ENCODE measurements at places on chromosomes 12 and 14.
A peak's percentile ranks its signal among the peaks of the same experiment; 100 is the strongest.

- DNase-seq = no peak
Observed at GRCh38 chr14:98974113-98974512, 297.9 kb downstream of the BCL11B start.

- DNase-seq = peak; percentile 74
Observed at GRCh38 chr12:75816897-75817296, 214.7 kb downstream of the PHLDA1 start.

GRCh38 chr14:55976219-55976618 is 142.0 kb upstream of the PELI2 start:
- peak; percentile 8 for DNase-seq

GRCh38 chr12:3902921-3903320 is 29.7 kb upstream of the PARP11 start:
- DNase-seq = no peak

- no peak for DNase-seq
Observed at GRCh38 chr12:127275416-127275815, 991.6 kb upstream of the TMEM132C start.

GRCh38 chr12:58541300-58541690 is 379.0 kb downstream of the LRIG3 start:
- DNase-seq = peak; percentile 32

- DNase-seq = peak; percentile 89
Observed at GRCh38 chr14:50225067-50225973, 6.1 kb downstream of the SOS2 start.

- no peak for DNase-seq
Observed at GRCh38 chr14:51087031-51087441, 7.9 kb downstream of the TRIM9 start.

DNA sequence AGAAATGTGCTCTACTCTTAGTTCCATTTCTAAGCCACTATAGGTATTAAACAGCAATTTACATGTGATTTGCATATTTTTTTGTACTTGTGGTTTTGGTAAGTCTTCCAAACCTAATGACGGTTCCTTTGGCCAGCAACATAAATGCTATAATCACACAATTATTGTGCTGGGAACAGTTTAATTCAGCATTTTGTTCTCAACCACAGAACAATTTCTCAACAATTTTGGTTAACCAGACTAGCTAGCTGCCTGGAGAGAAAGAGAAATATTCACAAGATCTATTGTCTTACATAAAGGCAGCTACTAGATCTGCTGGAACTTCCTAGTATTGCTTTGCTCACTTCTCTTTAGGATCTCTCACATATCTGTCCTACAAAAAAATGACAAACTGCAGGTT is 265.3 kb downstream of the SOX5 start:
- no peak for DNase-seq

- DNase-seq = no peak
Observed at GRCh38 chr12:129819391-129819790, 84.4 kb downstream of the TMEM132D start.

DNA sequence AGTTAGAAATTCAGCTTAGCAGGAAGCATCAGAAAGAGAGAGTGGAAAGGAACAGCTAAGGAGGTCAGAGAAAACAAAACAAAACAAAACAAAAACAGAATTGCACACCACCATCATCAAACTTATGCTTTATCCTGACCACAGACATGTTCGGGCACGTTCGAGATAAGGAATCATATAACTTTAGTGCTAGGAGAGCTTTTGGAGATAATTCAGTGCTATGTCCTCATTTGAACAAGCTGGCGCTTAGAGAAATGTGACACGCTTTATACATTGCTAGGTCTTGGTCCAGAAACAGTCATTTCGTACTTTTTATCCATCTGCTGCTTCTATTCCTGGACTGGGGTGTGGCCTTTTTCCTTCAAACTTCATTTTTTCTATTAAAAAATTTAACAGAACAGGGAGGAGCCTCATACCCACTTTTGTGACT is 213.1 kb downstream of the PTPRO start:
- peak; percentile 47 for DNase-seq

GRCh38 chr12:29547864-29548263 is 50.4 kb upstream of the OVCH1 start:
- no peak for DNase-seq

GRCh38 chr14:40347675-40348074 is 915.4 kb upstream of the FBXO33 start:
- no peak for DNase-seq

- DNase-seq = peak; percentile 92
Observed at GRCh38 chr12:92602476-92602875, 100.3 kb upstream of the PLEKHG7 start.

DNA sequence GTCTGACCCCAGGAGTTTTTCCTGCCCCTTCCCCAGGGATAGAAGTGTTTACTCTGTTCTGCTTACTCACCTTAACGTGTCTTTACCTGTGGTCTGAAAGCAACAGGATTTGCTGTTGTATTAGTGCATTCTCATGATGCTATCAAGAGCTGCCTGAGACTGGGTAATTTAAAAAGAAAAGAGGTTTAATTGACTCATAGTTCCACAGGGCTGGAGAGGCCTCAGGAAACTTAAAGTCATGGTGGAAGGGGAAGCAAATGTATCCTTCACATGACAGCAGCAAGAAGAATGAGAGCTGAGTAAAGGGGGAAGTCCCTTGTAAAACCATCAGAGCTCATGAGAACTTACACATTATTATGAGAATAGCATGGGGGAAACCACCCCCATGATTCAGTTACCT is 240.4 kb downstream of the SNAPC1 start:
- DNase-seq = no peak

DNA sequence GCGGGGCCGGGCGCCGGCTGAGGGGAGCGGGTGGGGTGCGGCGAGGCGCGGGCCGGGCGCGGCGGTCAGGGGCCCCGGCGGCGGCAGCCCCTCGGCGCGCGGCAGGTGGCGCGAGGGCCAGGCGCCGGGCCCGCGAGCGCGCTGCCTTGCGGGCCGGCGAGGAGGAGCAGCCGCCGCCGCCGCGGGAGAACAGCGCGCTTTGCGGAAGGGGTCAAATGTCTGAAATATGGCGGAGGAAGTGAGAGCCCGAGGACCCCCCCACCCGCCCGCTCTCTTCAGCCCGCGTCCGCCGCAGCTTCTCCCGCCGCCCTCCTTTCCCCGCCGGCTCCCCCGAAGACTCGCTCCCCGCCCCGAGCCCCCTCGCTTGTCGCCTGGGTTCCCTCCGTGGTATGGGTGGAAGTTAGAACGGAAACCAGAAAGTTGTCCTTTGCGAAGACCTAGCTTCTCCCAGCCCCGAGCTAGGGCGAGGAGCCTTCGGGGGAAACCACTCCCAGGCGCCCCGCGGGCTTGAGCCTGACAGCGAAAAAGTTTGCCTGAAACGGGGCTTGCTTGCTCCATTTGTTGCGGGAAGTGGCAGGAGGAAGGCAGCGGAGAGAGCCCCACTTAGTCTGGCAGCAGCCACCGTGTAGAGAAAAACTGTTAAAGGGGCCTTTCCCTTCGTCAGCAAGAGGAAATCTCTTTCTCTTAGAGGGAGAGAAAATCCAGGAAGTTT is 551 bp downstream of the RAP1B start:
- DNase-seq = peak; percentile 88

- no peak for DNase-seq
Observed at GRCh38 chr14:68373847-68374444, 418.9 kb downstream of the ZFP36L1 start.

DNA sequence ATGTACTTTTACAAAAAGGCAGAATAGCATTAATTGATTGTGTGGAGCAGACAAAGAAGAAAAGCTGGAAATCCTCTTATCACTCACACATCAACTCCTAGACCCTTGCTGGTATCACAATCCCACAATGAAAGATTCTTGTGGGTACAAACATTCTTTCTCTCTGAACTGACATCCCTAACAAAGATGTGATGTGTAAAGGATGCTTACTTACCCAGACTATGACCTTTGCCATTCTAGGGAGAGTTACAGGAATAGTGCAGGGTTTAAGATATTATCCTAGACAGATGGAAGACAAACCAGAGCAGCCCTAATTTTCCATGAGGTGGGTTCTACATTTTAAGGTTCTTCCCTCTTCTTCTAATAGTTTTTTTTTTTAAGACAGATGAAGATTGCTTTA is 60.4 kb upstream of the SLC6A15 start:
- DNase-seq = no peak

DNA sequence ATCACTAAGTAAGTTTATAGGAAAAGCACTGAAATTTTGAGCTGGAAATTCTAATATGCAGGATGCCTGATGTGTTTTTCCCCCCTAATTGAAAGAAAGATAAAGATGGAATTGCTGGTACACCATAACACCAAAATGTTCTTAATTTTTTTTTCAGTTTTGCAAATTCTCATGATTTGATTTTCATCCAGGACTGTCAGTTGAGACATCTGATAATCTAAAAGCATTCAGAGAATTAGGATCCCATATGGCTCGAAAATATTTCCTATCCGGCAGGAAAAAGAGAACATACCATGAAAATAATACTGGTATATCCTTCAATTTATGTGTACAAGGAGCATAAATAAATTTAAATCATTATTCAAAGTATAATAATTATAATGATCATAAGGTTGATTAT is 452.1 kb downstream of the APAF1 start:
- DNase-seq = no peak

DNA sequence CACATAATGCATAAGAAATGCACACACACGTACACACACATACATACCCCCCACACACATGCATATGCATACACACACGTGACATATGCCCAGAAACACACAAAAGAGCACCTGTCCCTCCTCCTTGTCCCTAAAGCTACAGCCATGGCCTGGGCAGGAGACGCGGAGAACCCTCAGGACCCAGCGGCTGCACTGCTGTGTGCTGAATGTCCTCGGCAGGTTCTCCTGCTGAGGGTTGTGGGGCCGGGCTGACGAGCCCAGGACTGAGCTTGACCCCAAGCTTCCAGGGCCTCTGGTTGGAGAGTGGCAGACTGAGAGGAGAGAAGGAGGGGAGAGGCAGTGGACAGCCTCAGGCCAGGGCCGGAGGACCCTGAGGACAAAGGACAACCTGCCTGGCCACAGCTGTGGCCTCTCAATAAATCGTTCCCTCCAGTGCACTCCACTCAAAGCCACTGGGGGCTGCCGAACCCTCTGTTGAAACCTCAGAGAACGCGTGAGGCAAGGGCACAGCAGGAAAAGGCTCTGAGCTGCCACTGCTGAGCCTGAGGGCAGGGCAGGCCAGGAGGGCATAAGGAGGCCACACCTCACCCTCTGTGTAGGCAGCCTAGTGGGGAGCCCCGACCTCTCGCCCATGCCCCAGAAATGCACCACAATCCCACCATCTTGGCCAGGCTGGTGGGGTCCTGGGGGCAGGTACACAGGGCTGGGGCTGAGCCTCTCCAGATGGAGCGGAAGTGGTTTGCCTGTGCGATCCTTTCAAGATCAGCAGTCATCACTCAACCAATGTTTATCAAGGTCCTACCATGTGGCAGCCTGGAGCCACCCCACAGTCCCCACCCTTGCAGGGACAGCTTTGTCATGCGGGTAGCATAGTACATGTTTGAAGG is 3.1 kb downstream of the CACNA2D4 start:
- no peak for DNase-seq

DNA sequence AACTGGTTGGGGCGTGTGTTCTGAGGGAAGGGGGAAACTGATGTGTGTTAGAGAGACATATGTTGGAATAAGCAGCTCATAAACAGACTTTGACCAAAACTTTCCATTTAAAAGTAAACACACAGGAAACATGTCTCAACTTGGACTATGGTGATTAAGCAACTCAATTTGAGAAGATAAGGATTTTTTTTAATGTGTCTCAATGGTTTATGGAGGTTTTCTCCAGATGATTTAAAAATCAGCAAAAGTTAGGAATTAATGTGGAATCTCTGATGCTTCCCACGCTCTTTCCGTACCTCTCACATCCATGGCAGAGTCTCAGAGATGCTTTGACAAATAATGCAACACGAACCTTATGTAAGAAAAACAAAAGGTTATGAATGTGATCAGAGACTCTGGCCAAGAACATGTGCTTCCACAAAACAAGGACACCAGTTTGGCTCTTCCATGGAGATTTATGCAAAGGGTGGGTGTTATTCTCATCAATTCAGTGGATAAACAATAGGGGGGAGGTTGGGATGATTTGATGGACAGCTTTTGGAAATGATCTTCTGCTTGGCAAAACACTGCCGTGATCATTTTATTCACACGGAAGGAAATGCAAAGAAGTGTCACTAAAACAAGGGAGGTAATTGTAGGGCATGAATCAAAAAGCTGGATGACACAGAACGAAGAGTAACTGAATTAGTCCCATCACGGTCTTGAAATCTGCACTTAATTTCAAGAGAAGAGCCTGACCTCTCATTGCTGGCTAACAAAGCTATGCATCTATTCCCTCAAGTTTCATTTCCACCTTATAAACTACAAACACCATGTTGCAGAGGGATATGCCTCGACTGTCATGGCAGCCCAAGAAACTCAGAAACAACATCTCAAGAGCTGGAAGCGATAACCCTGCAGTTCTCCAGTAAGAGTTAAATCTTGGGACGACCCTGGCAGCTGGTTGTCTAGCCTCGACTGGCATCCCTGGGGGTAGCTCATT is 76.5 kb downstream of the FOXN3 start:
- DNase-seq = peak; percentile 52

DNA sequence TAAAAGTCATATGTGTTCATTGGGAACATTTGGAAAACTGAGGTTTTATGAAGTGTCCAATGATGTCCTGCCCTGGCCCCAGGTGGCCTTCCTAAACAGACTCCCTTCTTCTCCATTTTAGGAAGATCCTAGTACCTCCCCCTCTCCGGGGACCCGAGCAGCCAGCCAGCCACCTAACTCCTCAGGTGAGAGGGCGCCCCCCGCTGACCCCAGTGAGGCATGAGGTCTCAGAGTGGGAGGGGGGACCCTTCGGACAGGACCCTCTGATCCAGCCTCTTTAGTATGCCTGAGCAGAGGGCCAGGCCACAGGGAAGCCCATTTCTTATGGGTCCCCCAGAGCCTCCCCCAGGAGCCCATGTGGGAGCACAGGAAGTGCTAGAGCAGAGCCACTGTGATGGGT is 23.7 kb downstream of the DEGS2 start:
- DNase-seq = no peak

- DNase-seq = peak; percentile 73
Observed at GRCh38 chr14:64266239-64266638, 27.9 kb downstream of the ESR2 start.

- no peak for DNase-seq
Observed at GRCh38 chr14:72876710-72877063, 17.2 kb downstream of the DPF3 start.

GRCh38 chr12:40103043-40103442 is 2.8 kb downstream of the SLC2A13 start:
- no peak for DNase-seq

- DNase-seq = no peak
Observed at GRCh38 chr14:64865109-64865508, 14.6 kb downstream of the SPTB start.

Measured in fibroblast of the aortic adventitia (primary cell).